ENCODE measurements at places on chromosomes 1 and 21.

GRCh38 chr1:182877331-182877730 is 38.2 kb downstream of the DHX9 start:
- no peak for DNase-seq

DNA sequence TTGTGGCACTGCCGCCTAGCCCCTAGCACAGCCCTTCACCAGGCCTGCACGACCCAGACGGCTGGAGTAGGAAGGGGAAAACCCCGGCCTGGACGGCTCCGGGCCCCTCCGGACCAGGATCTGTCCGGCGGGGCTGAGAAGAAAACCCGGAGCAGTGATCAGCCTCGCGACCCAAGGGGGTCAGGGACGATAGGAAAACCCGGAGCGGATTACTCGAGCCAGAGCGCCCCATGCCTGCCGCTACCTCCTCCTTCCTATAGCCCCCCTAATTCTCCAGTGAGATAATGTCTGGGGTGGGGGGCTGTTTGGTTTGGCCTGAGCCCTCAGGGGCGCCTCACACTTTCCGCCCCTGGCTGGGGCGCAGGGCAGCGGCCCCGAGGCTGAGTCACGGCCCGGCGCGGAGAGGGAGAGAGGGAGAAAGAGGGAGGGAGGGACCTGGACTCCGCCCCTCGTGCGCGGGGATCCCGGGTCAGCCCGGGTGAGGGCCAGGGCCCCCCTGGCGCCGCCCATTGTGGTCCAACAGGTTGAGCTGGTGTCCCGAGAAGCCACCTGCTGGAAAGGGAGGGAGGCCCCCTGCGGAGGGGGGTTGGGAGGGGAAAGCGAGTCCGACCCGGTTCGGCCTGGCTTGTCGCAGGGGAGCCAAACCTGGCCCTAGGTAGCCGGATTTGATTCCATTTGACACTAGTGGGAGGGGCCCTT is 1.7 kb upstream of the ZBTB7B start:
- DNase-seq = peak; percentile 90

DNA sequence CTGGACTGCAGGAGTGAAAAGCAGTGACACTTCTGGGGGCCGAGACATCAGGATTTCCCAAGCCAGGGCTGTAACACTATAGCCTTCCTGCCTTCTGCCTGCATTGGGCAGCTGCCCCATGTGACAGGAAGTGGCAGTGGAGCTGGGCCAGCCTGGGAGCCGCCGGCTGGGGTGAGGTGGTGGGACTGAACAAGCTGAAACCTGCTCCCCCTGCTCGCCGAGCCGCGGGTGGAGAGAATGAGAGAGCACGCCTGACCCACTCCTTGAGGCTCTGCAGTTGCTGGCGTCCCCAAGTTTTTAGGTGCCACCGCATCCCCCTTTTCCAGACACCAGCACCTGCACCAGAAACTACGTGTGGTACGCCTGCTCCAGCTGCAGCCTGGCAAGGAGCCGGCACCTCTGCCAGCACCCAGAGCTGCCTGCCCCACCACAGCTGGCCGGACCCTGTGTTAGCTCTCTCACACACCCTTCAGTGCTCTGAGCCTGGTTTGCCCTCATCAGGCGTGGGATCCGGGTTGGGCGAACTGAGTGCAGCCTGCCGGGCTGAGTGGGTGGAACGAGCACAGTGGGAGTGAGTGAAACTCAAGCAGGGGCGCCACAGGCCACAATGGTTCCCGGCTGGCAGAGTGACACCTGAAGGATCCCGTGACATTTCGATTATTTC is 119.4 kb downstream of the AKT3 start:
- peak; percentile 71 for DNase-seq

DNA sequence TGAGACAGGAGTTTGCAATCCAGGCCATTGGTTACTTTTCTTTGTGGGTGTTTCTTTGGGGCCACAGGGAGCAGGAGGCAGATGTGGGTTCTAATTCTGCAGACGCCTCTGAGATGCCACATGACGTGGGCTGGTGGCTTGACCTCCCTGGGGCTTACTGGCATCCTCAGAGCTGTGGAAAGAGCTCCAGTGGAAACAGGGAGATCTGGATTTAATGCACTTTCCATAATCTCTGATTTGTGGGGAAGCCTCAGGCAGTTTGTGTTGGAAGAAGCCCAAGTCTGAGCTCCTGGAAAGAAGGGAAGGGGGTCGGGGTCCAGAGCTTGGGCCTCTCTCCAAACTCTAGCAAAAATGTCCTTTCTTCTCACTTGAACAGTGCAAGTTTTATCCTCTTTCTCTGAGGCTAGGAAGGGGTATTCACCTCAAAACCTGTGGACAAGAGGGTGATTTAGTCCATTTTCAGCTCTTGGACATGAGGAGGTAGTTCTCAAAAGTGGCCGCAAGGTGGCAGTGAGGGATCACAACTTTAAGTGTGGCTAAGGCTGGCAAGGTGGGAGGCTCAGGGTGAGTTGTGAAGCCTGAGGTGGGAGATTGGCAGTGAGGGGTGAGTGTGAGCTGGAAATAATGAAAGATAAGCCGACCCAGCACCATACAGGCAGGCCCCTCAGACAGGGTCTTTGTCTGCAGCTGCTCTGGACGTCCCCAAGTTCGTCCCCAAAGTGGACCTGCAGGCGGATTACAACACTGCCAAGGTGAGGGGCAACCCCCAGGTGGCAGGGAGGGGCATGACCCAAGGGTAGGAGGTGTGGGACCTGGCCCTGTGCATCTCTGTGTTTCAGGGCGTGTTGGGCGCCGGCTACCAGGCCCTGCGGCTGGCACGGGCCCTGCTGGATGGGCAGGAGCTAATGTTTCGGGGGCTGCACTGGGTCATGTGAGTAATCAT is 9.2 kb downstream of the IKBKE start:
- peak; percentile 43 for DNase-seq

DNA sequence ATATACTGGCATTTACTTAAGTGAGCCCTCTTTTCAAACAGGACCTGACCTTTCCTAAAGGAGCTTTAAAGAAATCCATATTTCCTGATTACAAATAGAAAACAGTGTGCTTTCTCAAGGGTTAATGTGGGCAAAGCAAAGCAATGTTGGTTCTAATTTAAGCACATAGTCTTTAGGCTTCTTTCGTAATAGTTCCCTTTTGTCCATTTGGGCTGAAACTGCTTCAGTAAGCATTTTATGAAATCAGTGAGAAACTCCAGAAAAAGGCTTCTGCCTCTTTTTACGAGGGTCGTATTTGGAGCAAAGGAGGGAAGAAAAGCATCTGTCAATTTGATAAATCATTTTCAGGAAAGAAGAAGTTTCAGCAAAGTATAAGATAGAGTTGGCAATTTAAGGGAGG is 331.2 kb downstream of the KIF26B start:
- no peak for DNase-seq

DNA sequence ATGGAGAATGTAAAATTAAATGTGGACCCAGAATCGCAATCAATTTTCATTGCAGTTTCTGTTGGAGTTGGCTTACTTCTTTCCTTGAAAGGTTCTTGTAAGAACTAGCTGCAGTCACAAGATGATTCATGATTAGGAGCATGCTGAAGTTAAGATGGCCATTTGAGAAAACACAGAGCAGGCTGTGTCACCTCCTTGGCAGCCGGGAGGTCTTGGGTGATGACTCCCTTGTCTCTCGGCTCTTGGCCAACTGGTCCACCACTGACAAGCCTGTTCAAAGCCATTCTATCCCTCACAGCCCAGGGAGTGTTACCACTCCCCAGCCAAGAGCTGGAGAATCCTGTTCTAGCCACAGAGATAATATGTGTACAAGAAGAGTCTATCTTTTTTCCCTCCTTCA is 40.6 kb downstream of the OPTC start:
- no peak for DNase-seq

DNA sequence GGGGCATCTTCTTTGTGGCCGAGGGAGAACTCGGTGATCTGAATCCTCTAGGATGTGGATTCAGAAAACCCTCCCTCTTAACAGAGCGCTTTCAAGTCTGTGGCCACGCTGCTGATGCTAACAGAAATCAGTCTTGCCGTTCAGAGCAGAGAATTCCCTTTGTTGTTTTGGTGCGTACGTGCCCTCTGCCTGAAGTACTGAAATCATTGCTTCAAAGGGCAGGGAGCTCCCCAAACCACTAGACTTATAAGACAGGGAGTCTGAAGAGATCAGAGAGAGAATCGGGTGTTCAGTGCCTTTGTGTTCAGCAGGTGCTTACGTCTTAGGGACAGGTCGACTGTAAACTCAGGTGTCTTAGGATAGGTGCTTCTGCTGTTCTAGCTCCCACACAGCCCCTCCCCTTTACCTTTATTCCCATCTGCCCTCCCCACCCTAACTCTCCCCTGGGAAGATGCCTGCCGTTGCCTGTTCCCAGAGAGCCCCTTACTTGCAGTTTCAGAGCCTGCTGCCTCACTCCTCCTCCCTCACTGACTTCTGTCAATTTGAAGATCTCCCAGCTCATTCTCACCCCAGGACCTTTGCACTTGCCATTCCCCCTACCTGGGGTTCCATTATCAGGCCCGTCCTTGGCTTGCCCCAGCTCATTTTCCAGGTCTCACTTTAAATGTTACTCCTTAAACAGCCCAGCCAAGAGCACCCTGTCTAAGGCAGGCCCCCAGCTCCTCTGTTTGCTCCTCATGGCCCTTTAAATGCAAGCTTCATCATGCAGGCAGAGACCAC is 143.0 kb downstream of the CAMTA1 start:
- no peak for DNase-seq

DNA sequence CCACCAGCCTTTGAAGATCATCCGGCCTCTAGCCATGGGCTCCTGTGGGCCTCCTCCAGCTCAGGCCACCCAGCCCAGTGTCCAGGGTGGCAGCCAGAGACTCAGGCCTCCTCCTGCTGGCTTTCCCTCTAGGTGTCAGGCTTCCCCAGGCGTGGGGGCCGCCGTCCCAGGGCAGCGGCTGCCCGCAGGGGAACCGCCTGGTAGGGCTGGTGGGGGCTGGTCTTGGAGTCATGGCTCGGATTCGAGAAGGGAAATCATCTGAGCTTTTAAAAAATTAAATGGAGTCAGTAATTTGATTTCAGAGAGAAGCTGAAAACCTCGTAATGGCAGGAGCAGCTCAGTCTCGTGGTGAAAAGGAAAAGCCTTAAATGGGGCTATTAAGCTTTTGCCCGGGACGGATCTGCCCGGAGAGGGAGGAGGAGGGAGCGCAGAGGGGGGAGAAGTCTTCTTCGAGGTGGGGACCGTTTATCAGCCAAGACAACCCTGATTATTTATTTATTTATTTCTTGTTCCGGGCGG is 66.4 kb upstream of the TARDBP start:
- no peak for DNase-seq

DNA sequence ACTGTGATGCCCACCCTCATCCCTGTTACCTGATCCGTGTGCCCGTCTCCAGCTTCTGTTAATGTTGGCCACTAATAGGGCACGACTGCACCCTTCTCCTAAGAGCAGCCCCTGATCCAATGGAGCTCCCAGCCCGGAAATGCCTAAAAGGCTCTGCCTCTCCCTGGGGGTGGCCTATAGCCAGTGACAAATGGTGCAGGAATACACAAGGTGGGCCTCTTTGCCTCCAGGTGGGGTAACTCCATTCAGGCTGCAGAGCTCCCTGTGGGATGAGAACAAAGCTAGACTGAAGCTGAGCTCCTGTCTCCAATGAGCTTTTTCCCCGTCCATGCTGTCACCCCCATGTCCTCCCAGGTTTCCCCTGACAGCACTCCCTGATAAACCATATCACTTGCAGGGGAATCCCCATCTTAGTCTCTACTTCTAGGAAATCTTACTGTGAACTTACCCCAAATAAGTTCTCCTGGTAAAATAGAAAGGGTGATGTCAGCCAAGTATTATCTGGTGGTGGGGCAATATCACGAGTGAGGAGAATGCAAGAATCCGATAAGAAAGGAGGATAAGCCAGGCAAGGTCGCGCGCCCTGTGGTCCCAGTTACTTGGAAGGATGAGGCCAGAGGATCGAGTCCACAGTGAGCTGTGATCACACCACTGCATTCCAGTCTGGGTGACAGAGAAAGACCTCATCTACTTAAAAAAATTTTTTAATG is 18.6 kb downstream of the S100A7A start:
- DNase-seq = no peak

GRCh38 chr1:248849637-248850036 is 9.2 kb downstream of the ZNF692 start:
- no peak for DNase-seq

DNA sequence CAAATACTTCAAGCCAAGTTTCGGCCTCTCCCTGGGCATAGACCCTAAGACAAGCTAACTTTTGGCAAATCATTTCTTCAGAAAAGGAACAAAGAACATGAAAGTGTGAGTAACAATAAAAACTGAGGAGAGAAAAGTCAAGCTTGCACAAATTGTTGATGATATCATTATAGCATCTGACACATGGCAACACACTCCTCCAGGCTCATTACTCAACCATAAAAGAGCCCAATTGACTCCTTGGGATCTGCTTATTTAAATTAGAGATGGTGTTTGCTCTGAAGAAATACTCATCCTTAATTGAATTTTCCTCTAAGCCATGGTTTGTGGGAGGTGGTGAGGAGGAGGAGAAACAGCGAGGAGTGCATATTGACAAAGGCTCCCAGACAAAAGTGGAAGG is 54.5 kb downstream of the TNFSF4 start:
- no peak for DNase-seq

GRCh38 chr1:12573015-12573825 is 44.8 kb downstream of the DHRS3 start:
- DNase-seq = no peak

DNA sequence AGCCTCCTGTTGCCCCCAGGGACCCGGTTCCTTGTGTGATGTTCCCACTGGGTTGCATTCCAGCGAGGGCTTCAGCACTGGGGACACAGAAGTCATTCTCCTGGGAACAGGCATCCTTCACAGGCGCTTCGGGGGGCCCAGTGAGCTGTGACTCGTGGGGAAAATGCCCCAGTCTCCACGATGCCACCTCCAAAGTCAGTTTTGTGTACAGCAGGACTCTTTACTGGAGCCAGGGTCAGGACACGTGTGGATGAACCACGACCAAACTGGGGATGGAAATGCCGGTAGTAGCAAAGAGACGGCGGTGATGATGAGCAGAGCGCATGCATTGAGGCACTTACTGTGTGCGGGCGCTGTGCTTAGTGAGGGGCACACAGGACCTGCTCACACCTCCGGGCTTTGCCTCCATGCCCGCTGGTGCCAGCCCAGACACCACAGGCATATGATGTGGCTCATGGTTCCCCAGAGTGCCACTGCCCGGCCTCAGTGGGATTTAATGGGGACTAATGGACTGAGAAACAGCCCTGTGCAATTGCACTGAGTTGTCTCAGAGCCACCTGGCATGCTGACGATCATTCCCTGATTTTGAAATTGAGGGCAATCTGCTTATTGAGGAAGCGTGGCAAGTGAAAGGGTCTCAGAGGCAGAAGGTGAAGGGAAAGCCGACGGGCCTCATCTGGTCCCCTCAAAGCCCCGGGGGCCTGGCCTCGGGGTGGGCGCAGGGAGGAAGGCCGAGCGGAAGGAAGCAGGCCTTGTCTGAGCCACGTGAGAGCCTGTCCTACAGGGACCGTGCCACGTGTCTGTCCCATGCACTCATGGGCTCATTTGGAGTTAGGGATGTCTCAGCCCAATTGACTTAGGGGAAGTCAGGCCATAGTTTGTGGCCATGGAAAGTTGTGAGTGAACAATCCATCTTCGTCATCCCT is 91.4 kb downstream of the PDE9A start:
- DNase-seq = no peak

- DNase-seq = no peak
Measured at GRCh38 chr21:35323947-35324346, 274.8 kb upstream of the RUNX1 start.
